GM19239 (cell line): ENCODE measurements at places on chromosomes 16 and 17.
A peak's percentile ranks its signal among the peaks of the same experiment; 100 is the strongest.

GRCh38 chr17:10216213-10216938 lies 18.0 kb upstream of the GAS7 start:
- no peak for DNase-seq

DNA sequence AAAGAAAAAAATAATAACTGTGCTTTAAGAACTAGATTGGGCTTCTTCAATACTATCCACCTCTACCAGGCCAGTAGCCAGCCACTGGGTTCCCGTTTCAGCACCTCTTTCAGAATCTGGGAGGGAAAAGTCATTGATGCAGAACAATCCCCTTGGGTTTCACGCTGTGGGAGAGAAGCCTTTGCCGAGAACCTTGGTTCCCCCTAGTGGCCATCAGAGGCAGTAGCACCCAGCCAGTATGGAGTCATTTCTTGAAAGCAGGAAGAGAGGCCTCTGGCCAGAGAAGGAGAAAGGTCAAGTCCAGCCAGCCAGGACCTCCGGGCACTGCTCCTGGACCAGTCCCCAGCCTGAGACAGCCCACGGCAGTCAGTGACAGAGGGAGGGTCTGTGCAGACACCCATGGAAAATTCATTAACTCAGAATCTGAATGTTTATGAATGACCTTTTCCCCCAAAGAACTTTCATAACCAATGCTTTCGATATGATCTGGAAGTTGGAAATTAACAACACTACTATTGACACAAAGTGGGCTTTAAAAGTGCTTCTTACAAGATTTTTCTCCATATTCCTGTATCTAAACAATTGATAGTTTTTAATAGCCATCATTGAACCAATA lies 51.2 kb upstream of the CDH5 start:
- DNase-seq = peak; percentile 82

GRCh38 chr17:68512960-68513474 lies 787 bp downstream of the PRKAR1A start:
- no peak for DNase-seq

GRCh38 chr17:38416840-38417209 lies 11.4 kb upstream of the ARHGAP23 start:
- no peak for DNase-seq

DNA sequence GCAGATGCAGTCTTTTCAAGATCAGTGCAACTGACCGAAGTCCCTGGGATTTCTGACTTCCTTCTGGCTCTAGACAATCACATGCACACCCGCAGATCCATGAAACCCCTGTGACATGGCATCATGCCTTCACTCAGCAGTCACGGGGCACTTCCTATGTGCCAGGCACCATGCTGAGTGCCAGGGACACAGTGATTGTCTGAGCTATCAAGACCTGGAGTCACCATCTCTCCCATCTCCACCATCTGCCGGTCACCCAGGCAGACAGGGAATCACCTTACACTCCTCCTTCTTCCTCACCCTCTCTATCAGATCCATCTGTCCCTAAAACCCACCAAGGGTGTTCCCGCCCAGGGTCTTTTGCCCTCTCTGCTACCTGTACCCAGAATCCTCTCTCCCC lies 5.3 kb downstream of the BEAN1 start:
- DNase-seq = no peak

GRCh38 chr16:53048139-53048915 lies 4.4 kb downstream of the CHD9NB start:
- no peak for DNase-seq

- no peak for DNase-seq
Measured at GRCh38 chr17:20774472-20775135, 195.1 kb downstream of the CDRT15L2 start.
